Mesenteric fat pad (tissue), 1 donor: ENCODE measurements at places on chromosomes 13 and 19. TPM values are rescaled to one million over a fixed set of nuclear protein-coding genes. Genes with fewer than 3 reads are reported as not detected.

Gene PDX1
- total RNA-seq, result not detected

Gene IRGC
- total RNA-seq, result not detected

Gene AP1M2
- 3.2 TPM for total RNA-seq

Gene PEX11G
- 3.5 TPM for total RNA-seq

Gene C19orf67
- total RNA-seq, result not detected
